ENCODE measurements at places on chromosomes 1 and 21. TPM values are rescaled to one million over a fixed set of nuclear protein-coding genes. Genes with fewer than 3 reads are reported as not detected.

Gene ARHGAP30
- 2.2 TPM for polyA plus RNA-seq

Gene TCEA3
- polyA plus RNA-seq, result 49.3 TPM

Gene NLRP3
- 0.86 TPM for polyA plus RNA-seq

Gene NUP210L
- polyA plus RNA-seq, result 0.17 TPM

GRCh38 chr1:101960142-101960541, 36.6 kb downstream of the OLFM3 start:
- no peak for DNase-seq

DNA sequence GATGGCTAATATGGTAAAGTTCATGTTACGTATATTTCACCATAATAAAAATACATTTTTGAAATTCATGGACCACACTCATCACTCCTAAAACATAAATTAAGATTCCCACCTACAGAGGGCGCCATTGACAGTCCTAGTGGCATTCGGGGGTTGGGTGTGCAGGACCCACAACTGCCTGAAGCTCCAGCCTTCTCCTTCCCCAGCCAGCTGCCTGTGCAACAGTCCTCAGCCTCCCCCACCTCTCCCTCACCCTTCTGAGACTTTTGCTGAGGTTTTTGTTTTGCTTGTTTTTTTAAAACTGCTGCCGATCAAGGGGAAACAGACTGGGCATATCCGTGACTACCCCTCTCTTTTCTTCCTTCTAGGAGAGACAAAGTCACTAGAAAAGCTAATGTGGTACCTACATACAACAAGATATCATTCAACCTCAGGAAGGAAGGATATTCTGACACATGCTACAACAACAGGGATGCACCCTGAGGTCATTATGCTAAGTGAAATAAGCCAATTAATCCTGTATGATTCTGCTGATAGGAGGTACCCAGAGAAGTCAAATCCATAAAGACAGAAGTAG, 9.2 kb upstream of the EVA1C start:
- DNase-seq, result peak; percentile 85

Gene DESI2
- 50.4 TPM for polyA plus RNA-seq

GRCh38 chr1:1755426-1755825, 22.8 kb downstream of the NADK start:
- DNase-seq, result no peak

All from left kidney (tissue), 8 donors.